ENCODE measurements at places on chromosomes 4 and X. TPM values are rescaled to one million over a fixed set of nuclear protein-coding genes. Genes with fewer than 3 reads are reported as not detected.

DNA sequence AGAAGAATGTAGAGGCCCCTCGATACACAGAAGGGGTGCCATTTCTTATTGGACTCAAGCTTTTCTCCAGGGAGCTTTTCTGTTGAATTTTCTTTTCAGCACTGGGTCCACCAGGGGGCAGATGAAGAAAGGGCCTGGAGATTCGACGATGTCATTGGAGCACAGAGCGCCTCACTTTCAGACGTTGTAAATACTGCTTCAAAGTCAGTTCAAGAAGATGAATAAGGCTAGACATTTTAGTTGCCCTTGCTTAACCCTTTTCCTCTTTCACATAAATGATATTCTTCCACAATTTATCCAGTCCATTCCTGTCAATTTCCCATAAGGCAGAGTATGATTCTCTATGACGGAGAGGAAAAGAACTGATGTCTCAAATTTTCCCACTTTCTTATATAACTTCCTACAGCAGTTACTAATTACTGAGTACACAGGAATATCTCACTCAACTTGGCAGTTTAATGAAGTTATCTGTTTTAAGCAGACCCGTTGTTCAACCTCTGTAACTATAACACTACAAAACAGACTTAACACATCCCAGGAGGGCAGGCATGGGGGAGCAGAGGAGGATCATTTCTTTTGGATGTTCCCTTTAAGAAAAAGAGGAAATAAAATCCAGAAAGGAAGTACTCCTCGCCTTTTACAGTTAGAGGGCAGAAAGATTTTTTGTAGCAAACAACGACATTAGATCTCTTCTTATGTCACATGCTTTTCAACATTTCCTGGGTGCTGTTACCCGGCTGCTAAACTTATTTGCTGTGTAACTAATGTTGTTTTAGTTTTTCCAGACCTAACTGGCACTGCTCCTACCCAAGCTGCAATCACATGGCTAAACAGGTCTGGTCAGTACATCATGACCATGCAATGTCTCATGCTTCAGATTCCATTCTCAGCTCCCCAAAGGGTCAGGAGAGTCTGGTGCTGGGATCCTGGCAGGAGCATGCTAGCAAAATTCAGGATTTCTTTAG, 12.2 kb upstream of the CENPU start:
- no peak for DNase-seq

GRCh38 chr4:6472387-6473263, at the start of gene PPP2R2C:
PPP2R2C (minus strand) TSS chr4:6472614; CDS start chr4:6472229, 385 bp downstream.
- DNase-seq: peak; percentile 68

GRCh38 chrX:9318766-9319165, 146.1 kb upstream of the TBL1X start:
- no peak for DNase-seq

- DNase-seq: no peak
Measured at GRCh38 chr4:173758132-173758531, 228.1 kb upstream of the HAND2 start.

GRCh38 chr4:3857269-3857926, 91.2 kb downstream of the ADRA2C start:
- no peak for DNase-seq

The WAS gene
- 7.9 TPM for total RNA-seq

The LRCH2 gene
- total RNA-seq: 15.9 TPM

The HAND2 gene
- total RNA-seq: 165 TPM

The EGF gene
- total RNA-seq: 3.6 TPM

The HEPH gene
- total RNA-seq: 84.6 TPM

The CENPI gene
- total RNA-seq: 2.8 TPM

The RWDD4 gene
- 31.0 TPM for total RNA-seq

The NLRP2B gene
- 0.26 TPM for total RNA-seq
